ENCODE measurements at places on chromosomes 4 and X. TPM values are rescaled to one million over a fixed set of nuclear protein-coding genes. Genes with fewer than 3 reads are reported as not detected.

DNA sequence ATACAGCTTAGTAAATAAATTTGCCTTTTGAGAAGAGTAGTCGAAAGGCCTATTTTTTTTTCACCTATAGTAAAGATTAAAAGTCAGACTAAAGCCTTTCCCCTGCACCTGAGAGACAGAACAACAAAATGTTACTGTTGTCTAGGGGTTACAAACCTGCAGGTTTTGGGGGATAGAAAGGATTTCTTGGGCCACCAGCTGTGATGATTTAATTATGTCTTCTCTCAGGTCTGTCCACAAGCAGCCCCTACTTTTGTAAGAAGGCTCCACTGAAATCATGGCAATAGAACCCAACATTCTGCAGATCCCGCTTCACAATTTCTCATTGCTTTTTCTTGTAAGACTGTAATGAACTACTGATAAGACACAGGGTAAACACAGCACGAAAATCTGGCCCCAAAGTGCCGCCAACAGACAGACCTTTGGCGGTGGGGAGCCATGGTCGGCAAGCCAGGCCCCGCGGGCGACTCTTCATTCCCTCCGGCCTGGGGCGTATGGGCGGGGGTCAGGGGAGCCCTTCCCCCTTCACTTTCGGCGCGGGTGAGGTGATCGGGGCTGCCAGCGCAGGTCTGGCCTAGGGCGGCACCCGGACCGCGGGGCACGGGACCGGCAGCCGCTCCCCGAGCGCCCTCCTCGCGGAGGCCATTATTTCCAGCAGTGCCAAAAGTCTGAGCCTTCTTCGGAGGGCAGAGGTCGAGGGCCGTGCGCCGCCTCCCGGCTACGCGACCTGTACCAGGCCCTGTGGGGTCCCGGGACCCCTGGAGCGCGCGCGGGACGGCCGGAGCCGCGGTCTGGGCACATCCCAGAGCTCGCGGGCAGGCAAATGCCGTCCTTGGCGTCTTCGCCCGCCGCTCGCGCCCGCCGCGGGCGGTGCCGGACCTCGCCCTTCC, 812 bp upstream of the KDM6A start:
- DNase-seq: no peak

GRCh38 chr4:152099061-152099425, 338.2 kb upstream of the GATB start:
- DNase-seq: no peak

DNA sequence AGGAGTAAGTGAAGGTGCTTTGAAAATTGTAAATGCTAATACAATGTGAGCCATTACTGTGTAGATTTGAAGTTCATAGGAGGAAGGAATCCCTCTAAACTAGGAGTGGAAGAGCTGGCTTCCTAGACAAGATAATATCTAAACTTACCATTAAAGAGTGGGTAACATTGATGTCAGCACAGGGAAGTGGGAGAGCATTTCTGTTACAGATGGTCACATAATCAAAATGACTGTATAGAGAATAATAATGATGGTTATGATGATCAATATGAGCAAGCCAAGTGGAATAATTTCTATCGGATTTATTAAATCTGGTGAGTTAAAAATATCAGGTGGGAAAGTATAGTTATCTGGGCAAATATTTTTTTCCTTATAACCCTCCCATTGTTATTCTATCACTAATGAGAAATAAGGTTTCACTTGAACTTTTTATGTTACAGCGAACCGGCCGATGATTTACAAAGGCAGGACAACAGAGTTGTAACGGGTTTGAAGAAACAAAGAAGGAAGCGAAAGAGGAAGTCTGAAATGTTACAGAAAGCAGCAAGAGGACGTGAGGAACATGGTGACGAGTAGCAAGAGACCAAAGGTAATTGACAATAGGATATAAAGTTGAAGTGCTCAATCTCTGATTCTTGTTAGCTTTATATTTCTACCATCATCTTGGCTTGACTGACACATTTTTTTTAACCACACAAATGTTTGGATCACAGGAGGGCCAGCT, 43.5 kb downstream of the FMR1NB start:
- no peak for DNase-seq

- no peak for DNase-seq
Observed at GRCh38 chr4:76969495-76969894, 19.9 kb downstream of the SEPTIN11 start.

GRCh38 chr4:47690611-47691010, 147.3 kb downstream of the CORIN start:
- DNase-seq: no peak

DNA sequence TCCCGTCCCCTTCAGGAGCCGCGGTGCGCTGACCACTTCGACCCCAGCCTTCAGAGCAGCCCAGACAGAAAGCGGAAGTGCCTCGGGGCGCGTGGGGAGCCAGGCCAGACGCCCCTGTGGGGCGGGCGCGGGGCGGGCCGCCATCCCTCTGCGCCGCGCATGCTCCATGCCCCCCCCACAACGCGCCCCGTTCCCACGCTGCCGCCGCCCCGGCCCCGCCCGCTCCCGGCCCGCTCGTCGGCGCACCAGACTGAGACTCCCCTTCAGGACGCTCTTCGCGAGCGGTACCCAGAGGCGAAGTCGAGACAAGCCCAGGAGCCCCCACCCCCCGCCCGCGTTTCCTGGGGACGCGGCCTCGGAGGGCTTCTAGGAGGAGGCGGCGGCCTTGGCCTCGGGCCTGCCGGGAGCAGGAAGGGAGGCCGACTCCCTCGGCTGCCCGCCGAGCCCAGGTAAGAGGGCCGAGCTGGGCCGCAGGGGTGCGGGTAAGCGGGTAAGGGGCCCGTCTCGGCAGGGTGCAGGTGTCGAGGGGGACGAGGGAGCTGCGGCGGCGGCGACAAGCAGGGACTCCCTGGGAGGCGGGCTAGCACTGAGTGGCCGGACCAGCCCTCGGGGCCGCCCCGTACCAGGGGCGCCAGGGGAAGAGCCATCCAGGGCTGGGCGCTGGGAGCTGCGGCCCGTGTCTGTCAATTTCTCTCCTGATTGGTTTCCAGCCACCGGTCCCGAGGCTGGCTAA, at the start of gene ZFP92:
Gene ZFP92 (plus strand): TSS at position 218 of the 733 bp plus-strand sequence. CDS start 6,851 bp downstream, outside the sequence.
- DNase-seq: no peak

DNA sequence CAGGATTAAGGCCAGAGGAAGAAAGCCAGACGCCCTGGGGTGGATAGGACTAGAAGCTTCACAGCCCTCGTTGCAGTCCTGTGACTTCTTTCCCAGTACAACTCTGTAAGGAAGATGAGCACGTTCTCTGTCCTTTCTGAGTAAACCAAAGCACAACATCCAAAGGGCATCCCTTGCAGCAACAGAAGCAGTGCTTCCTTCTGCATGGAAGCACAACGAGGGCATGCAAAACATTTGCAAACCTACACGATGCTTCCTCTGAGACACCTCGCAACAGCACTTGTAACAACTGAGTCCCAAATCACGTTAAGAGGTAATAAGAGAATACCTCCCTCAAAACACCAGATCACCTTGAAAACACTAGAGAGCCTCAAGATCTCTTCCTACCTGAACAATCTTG, 335.7 kb upstream of the RASGEF1B start:
- DNase-seq: no peak

Gene STATH
- not detected for total RNA-seq

Gene CXCL3
- 1.1 TPM for total RNA-seq

Gene SPOCK3
- not detected for total RNA-seq

Gene MAGED4
- 0.47 TPM for total RNA-seq

Data from omental fat pad (tissue), 4 donors.